Fibroblast of upper back skin (primary cell): ENCODE measurements at places on chromosomes 2 and 18.

DNA sequence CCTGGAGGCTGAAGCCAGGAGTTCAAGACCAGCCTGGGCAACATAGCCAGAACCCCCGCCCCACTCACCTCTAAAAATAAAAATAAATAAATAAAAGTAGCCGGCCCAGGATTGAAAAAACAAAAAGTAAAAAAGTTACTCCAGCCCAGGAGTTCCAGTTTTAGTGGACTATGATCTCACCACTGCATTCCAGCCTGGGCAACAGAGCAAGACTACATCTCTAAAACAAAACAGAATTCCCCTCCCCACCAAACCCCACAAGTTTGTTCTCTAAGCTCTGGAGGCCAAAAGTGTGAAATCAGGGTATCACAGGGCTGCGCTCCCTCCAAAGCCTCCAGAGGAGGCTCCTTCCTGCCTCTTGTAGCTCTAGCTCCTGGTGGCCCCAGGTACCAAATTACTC lies 1.7 kb downstream of the D2HGDH start:
- no peak for DNase-seq

DNA sequence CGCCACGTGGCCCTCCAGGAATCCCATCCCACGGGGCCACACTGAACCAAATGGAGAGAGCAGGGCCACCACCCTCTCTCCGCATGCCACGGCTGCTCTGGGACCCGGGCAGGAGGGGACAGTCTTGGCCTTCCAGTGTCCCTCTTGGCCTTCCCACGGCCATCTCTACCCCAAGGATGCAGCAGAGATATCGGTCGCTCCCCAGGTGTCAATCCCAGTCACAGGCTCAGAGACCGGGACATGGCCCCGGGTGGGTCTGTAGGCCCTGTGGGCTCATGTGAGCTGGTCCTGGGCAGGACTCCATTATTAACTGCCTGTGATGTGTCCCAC lies 15.3 kb downstream of the CAPN10 start:
- no peak for DNase-seq

DNA sequence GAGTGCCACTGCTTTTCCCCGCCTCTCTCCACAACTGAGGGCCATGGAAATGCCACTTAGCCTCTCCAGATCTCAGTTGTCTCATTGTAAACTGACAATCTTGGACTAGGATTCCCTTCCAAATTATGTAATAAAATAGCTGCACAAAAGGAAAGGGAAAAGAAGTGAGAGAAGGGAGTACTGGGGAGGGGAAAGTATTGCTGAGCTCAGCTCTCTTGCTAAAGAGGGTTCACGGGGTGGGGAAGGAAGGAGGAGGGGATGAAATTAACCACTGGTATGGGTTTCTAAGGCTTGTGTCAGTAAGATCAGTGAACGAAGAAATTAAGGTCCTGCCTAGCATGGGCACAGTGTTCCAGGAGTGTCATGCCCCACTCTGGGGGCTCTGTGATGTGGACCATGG lies 417.3 kb downstream of the TGIF1 start:
- no peak for DNase-seq

- DNase-seq = no peak
Measured at GRCh38 chr18:79736230-79736629, 56.6 kb downstream of the CTDP1 start.

GRCh38 chr2:38274286-38275276 lies 102.5 kb downstream of the ATL2 start:
- DNase-seq = peak; percentile 83

- DNase-seq = no peak
Measured at GRCh38 chr2:143068094-143068493, 61.1 kb upstream of the ARHGAP15 start.

DNA sequence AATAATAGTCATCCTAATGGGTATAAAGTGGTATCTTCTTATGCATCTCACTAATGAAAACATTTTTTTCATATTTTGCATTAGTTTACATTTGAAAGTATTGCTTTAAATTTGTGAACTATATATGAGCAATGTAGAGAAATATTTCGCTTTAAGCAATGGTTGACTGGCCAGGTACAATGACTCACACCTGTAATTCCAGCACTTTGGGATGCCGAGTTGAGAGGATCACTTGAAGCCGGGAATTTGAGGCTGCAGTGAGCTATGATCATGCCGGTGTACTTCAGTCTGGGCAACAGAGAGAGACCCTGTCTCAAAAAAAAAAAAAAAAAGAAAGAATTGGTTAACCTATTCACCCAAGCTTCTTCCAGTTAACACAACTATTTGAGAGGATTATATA lies 15.1 kb downstream of the ZCCHC2 start:
- no peak for DNase-seq

DNA sequence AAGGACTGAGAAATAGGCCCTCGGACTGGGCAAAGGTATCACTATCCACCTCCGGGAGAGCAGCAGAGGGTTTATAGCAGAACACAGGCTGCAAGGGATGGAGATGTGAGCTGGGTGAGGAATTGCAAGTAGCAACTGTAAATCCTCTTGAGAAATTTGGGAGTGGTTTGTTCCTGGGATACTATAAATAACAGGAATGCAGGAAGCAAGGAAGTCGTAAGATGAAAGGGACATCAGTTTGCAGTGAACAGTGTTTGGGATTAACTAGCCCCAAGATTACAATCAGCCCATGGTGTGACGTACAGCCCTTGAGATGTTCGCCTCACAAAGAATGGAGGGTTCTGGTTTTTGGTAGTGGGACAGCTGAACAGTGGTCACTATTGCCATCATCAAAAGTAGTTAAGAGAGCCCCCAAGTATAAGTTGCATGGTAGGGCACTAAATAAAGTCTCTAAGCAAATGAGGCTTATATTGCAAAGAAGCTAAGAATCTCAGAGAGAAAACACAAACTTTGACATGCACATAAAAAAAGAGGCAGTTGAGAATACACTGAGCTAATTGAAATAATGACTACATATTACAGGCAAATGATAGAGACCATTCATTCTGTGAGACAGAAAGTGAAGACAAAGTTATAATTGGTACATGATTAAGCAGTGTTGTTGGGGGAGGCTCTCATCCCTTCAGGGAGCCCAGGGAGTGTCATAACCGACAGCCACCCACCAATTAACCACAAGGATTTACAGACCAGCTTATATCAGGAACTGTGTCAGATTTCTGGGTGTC lies 362.5 kb upstream of the ACVR2A start:
- DNase-seq = no peak

- DNase-seq = no peak
Measured at GRCh38 chr2:220533485-220533884, 906.1 kb downstream of the SLC4A3 start.

DNA sequence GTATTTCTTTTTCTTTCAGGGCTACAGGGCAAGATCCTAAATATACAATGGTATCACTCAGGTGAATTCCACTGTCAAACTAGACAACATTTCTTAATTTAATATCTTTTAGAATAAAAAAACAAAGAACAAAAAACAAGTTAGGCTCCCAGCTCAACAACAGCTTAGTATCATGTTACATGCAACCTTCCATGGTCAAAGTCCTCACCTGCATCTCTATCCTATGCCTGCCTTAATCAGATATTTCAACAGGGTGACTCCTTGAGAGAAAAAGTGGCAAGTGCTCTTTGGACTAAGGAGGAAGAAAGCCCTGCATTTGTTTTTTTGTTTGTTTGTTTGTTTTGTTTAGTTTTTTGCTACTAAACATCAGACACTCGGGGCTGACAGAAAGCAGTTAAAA lies 50.2 kb downstream of the WDFY1 start:
- DNase-seq = no peak

- no peak for DNase-seq
Measured at GRCh38 chr2:17892770-17893534, 14.5 kb downstream of the KCNS3 start.

- DNase-seq = no peak
Measured at GRCh38 chr2:3494984-3495666, 24.2 kb downstream of the ADI1 start.

- DNase-seq = no peak
Measured at GRCh38 chr18:5746844-5747243, 148.5 kb downstream of the TMEM200C start.

- no peak for DNase-seq
Measured at GRCh38 chr18:52489396-52490306, 149.7 kb downstream of the DCC start.

GRCh38 chr2:82675186-82675585 lies 1783.9 kb downstream of the SUCLG1 start:
- peak; percentile 20 for DNase-seq

GRCh38 chr2:126494593-126494992 lies 161.4 kb upstream of the GYPC start:
- DNase-seq = no peak

GRCh38 chr18:49898421-49898820 lies 85.1 kb upstream of the ACAA2 start:
- peak; percentile 70 for DNase-seq

GRCh38 chr2:200479692-200480265 lies 30.1 kb downstream of the KCTD18 start:
- DNase-seq = peak; percentile 74

- no peak for DNase-seq
Measured at GRCh38 chr2:885230-886071, 65.2 kb upstream of the SNTG2 start.

DNA sequence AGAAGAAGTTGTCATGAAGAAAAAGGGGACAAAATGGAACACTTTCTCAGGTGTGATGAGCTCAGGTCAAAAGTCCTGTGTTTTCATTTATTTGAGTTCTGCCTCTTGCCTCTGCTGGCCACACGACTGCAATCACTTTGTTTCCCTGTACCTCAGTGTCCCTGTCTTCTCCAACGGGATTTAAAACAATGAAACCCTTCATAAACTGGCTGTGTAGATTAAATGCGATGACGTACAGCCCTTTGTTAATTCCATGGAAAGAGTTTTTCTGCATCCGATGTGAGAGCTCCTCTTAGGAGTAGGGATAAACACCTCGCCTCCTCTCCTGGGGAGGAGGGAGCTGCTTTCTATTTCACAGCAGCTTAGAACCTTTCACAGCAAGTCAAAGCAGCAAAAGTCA lies 51.5 kb upstream of the CNGA3 start:
- DNase-seq = no peak

DNA sequence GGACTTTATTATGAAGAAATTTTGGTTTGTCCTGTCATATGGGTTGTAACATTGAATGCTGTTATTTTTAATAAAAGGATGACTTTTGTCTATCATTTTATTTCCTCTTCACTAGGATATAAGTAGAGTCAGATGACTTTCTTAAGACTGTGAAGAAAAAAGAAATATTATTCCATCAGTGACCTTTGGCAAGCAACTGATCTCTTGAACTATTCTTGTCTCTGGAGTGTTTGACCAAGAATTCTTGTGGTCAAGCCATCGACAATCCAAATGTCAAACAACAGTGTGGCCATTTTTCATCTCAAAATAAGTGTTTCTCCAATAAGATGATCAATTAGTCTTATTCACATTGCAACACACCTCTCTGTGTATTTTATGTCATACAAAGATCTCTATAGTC lies 24.9 kb downstream of the HOXD1 start:
- no peak for DNase-seq

DNA sequence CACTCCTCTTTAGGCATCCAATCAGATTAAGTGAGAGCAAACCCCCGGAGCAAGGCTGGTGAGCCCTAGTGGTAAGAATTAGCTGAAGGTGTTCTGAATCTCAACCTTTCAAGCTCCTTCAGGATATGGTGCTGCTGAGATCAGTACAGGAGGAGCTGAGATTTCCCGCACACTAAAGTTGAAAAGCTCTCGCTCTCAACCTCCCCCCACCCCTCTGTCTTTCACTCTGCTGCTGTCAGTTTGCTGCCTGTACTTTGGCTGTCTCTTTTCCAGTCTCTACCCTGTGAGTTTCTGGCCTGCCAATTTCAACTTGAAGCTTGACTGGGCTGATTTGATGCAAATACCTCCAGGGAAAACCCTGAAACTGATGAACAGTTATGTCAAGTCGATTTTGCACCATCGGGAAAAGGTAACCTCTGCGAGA lies 15.7 kb downstream of the ZEB2 start:
- DNase-seq = no peak

DNA sequence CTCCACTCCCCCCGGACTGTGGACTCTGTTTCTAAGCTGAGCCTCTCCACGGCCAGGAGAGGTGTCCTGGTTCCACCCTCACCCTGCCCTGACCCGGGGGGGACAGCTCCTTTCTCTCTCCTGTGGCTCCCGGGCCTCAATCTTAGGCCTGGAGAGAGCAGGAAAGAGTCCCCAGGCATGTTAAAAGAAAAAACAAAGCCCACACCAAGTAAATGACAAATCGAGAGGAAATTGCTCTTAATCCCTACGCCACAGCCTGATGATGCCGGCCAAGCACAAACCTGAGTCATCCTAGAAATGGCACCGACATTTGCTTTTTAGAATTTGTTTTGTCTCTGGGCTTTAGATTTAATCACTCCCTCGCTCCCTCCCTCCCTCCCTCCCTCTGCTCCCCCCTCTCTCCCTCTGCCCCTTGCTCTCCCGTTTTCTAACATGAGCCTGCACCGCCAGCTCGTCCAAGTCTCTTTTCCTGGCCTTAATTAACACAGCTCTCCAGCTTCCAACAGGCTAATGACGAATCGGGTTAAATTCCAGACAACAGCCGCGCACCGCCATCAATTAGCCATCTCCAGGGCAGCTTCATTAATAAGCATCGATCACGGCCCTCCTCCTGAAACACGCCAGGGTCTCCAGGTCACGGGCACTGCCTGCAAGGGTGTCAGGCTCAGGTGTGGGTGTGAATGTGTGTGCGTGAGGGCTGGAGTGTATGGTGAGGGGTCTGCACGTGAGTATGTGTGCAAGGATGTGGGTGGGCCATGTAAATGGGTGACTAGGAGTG lies 230.8 kb downstream of the CELF4 start:
- DNase-seq = peak; percentile 83

DNA sequence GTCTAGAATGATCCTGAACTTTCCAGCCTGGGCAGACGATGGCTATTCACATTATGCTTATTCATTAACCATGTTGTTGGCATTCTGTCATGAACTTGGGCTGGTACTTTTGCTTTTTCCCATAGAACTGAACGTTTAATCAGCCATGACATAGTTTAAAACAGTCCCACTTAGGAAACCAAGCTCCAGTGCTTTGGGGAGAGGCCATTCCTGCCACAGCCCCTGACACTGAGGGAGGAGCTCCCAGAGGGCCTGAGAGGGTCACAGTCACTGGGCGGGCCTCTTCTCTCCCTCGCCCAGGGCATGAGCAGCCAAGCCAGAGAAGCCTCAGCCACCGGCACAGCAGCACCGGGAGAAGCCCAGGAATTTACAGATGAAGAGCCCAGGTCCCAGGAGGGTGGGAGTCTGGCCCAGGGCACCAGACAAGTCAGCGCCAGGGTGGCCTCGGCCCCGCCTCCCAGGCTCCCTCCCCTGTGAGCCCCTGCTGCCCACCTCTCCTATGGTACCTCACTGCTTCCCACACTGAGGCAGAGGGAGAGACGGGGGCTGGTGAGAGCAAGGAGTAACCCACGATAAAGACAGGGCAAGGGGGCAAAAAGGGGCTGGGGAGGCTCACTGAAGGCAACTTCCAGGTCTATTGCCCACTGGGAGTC lies 33.6 kb downstream of the MAL start:
- no peak for DNase-seq

DNA sequence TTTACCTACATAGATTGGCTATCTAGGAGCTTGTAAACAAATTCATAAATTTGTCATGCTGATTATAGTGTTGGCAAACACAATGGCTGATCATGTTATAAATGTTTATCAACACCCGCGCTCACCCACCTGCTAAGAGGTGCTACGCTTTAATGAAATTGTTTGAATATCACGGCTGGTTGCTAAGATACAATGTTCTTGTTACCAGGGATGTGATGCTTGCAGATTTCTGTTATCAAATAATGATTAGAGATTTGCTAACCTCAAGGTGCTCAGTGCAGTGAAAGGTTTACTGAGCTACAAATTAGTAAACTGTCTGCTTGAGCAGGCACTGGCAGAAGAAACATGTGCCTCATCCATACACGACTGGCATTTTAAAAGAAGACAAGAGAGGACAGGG lies 160.0 kb upstream of the ZEB2 start:
- no peak for DNase-seq
